NAMALWA (cell line): ENCODE measurements at places on chromosomes 6 and 20.

DNA sequence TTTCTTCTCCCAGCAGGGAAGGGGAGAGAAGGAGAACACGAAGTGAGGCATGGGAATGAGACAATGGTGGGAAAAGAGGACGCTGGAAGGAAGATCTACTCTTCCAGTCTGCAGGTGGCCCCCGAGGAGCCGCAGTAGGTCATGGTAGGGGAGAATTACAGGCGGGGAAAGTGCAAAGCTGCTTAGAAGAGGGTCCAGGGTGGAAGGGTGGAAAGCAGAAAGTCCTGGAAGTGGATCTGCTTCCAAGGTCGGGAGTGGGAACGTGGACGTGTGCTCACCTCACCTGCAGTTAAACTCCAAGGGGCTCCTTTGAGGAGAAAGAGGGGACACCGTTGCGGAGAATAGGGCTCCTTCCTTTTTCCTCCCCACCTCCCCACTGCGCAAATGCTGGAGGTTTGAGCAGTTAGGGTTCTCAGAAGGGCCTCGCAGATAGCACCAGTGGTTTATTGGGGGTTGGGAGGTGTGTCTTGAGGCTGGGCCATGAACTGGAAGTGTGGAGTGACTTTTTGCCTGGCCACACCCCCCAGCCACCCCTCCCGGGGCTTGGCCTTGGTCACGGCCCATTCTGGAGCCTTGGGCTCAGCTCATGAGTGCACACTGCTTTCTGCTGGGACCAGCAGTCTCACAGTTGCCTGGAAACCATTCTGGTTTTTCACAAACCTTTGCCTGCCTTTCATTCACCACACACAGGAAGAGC is 100.4 kb upstream of the MLN start:
- peak; percentile 9 for DNase-seq

DNA sequence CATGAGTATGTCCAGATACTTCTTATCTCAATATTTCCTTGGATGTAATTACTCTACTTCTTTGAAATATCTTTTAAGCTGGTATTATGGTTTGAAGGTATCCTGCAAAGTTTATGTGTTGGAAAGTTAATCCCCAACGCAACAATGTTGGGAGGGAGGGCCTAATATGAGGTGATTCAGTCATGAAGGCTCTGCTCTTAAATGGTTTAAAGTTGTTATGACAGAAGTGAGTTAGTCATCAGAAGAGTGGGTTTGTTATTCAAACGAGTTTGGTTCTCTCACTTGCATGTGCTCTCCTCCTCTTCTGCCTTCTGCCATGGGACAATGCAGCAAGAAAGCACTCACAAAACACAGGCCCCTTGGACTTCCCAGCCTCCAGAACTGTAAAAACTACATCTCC is 176.3 kb downstream of the KCNQ5 start:
- no peak for DNase-seq

GRCh38 chr6:96645106-96645505 is 82.2 kb downstream of the FHL5 start:
- no peak for DNase-seq

- peak; percentile 68 for DNase-seq
These were observed 63.9 kb downstream of the FHL5 start for GRCh38 chr6:96626759-96627364.

DNA sequence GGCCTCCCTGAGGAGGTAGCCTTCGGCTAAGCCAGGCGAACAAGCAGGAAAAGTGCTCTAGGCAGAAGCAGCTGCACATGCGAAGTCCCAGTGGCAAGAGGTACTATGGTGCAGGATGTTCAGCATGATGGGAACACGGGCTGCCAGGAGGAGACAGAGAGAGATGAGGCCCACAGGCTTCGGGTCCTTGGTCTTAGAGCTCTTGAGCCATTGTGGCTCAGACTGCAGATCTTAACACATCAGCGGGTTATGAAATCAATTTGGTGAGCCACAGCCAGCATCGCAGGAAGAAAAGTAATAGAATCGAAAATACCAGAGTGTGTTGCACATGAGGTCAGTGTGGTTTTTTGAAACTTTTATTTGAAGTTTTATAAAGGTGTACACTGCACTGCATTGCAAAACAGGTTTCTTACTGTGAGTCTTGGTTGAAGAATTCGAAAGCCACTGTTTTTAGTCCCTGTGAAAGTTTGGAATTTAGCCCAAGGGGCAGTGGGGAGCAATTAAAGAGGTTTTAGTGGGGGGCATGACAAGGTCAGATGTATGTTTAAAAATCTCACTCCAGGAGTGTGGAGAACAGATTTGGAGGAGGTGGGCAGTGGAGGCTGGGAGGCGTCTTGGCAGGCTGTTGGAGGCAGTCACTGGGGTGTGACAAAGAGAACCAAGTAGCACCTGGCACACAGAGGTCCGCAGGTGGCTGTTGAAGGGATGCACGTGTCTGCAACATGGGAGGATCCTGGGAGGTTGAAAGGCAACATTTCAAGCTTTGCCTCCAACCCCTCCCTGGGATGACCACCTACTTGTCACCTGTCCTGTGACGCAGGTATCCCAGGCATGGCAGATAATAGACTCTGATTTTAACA is 69.3 kb downstream of the EYA2 start:
- peak; percentile 5 for DNase-seq

DNA sequence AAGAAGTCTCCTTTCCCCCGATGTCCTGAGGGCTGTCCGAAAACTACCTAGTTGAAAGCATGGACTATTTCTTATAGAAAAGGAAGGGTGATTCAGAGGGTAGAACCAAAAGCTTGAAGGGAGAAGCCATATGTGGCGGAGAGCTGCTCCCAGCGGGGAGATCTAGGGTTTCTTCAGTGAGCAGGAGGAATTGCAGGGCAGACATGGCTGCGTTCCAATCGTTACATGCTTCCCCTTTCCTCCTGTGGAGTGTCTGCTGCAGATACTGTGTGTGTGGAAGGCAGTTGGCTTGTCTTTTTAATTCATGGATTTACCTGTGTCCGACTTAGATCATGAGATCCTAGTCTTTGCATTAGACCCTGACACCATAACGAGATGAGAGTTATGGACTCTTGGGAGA is 799.5 kb downstream of the QKI start:
- DNase-seq: no peak

- peak; percentile 37 for DNase-seq
These were observed 18.4 kb downstream of the NUDT3 start for GRCh38 chr6:34374069-34374468.

- DNase-seq: peak; percentile 70
These were observed 170.6 kb downstream of the LY86 start for GRCh38 chr6:6758915-6759654.

- peak; percentile 60 for DNase-seq
These were observed 4.9 kb upstream of the DLL1 start for GRCh38 chr6:170295510-170296422.

GRCh38 chr20:12957968-12958367 is 50.8 kb upstream of the SPTLC3 start:
- no peak for DNase-seq

DNA sequence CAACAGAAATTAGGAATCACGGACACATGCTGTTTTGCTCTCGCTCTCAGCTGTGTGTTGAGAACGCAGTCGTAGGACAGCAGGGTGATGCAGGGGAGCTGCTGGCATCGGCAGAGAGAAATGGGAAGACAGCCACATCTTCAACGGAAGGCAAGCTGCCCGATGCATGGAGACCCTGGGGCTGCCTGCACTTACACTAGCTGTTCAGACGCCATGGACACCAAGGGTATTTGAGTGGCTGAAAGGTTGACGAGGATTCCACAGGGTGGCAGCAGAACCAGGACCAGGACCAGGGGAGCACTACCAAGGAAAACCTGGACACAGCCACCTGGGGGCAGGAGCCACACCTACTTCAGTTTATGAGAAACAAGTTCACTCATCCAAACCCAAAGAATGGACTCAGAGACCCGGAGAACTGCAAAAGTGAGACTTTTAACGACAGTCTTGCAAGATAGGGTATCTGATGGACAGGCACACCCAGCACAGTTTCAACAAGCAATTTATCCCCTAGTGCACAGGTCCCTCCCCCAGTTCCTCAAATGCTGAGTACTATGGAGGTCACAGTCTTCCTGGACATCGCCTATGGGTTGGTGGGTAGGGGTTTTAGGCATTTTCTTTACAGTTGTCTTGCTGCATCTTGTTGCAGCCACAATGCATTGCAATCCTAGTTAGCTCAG is 56.3 kb upstream of the ENTPD6 start:
- DNase-seq: no peak

DNA sequence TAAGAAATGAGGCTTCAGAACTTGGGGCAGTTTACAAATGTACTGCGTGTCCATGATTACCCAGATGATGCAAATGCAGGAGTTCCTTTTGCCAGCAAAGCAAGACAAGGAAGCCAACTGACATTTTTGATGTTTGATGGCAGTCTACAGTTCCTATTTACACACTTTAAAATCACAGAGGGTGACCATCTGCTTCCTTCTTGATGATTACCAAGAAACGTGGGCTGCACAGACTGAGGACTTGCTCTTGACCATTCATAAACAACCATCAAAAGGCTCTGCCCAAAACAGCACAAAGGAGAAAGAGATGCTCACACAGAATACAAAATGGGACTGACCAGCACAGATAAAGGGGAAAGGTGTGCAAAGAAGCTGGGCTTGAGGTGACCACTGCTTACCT is 79.8 kb upstream of the TRAF3IP2 start:
- DNase-seq: no peak

DNA sequence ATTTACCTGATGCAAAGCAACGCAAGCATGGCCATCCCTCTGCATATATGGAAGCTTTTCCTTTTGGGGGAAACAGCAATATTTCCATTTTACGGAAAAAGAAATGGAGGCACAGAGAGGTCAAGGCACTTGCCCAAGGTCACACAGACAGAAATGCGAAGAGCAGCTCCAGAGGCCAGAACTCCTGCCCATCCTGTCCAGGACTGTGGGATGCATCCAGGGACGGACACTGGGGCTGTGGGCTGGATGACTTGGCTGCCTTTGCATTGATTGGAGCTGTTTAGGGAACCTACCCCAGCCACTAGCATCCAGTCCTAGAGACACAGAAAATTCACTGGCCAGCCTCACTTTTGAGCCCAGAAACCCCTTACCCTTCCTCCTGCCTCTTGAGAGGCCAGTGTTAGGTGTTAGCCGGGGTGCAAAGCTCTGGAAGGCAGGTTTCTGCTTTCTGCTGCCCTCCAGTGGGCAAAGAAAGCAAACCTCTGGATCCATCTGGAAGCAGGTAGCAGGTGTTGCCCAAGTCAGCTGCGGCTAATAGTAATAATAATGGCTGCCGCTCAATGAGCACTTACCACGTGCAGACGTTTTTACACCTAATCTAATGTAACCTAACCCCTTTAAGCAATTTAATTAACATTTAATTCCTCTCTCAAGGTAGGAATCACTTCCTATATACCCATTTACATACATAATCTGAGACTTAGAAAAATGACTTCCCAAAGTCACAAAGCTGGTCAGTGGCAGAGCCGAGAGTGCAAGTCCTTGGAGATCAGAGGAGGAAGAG is 31.7 kb upstream of the CCN5 start:
- peak; percentile 84 for DNase-seq

DNA sequence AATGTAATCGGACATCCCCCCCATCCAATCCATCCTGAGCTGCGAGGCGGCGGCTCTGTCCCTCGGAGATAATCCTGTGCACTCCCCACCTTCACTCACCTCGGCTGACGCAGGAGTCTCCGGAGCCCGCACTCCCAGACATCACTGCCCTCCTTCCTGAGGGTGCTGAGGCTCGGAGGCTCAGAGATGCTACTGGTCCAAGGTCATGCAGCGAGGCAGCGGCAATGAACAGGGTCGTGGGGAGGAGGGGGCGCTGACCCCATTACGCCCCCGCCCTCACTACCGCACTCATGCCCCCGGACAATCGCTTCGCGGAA is 485 bp downstream of the ADISSP start:
- DNase-seq: no peak

DNA sequence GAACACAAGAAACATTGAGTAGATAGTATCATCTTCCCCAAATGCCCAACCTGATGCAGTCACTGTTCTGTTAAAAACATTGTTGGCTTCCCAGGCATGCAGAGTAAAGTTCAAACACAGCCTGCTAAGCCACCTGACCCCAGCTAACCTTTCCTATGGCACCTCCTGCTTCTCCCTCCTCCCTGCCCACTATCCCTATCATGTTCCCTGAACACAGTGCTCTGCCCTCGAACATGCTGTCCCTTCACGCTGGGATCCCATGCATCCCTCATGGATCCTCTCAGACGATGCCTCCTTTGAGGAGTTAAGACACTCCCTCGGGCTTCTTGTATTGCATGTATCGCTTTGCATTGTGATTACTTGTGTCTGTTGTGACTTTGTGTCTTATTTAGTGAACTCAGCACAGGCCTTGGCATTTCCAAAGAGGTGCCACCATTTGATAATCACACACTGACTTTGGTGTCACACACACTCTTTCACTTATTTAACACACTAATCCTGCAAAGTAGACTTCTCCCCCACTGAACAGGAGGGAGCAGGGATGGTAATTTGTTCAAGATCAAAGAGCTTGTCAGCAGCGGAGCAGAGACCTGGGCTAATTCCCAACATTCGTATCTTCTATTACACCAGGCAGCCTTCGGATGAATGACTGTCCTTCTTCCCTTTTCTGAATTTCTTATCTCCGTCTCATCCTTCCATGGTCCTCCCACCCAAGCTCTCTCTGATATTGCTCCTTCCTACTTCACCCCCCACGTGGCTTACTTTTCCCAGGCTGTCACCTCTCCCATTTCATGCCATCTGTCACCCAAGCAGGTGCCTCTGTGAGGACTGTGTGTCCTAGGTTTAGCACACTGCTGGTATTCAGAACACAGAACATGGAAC is 28.3 kb upstream of the SMIM29 start:
- DNase-seq: no peak

GRCh38 chr6:155687645-155688044 is 232.0 kb upstream of the NOX3 start:
- DNase-seq: no peak

DNA sequence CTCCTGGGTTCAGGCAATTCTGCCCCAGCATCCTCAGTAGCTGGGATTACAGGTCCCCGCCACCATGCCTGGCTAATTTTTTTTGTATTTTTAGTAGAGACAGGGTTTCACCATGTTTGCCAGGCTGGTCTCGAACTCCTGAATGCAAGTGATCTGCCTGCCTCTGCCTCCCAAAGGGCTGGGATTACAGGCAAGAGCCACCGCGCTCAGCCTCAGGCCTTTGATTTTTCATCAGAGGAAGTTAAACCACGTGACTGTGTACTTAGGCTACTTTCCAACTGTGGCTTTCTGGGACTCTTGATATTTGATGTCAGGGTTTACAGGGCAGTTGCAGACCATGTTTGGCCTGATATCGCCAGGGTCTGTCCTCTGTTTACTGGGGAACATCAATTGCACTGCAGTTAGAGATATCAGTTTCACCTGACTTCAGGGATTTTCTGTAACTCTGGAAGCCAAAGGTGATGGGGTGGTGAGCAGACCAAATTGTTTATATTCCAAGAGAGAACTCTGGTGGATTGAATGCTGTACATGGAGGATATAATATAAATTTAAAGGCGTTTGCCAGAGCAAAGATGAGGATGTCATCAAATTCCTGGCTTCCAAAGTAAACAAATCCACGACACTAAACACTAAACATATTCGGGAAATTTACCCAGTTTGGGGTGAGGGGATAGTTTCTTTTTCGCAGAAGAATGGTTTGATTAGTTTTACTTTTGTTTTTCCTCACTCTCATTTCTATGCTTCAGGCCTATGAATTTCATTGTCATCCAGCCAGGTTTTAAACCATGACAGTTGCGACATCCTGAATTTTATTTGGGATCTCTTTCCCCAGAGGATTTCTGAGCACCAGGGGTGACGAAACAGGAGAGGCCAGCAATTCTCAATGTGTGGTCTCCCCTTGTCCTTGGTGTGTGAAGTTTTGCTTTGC is 4.2 kb downstream of the PSMF1 start:
- DNase-seq: no peak

- DNase-seq: no peak
These were observed 525.9 kb upstream of the EYS start for GRCh38 chr6:66232890-66233289.
